ENCODE measurements at places on chromosomes 3 and 15.

GRCh38 chr3:3683261-3683660 lies 116.0 kb upstream of the LRRN1 start:
- DNase-seq = peak; percentile 60

- DNase-seq = peak; percentile 28
Observed at GRCh38 chr3:44899683-44900367, 25.4 kb downstream of the TGM4 start.

DNA sequence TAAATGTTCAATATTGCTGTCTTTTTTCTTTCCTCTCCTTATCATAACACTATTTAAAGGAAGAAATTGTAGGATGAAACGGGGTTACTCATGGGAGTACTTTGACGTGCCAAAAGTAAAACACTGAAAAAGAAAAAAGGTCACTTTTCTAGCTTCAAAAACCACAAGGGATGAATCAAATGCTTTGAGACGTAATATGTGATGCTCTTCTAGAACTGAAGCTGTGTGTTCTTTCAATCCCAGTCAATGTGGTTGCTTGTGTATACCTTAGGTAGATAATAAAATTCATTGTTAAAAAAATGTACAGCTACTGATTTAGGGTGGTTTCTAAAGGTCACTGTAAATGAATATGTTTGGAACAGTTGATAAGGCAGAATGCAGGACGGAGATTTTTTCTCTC lies 538.8 kb upstream of the ZNF717 start:
- no peak for DNase-seq

- peak; percentile 64 for DNase-seq
Observed at GRCh38 chr3:190224863-190225692, 97.2 kb downstream of the CLDN1 start.

DNA sequence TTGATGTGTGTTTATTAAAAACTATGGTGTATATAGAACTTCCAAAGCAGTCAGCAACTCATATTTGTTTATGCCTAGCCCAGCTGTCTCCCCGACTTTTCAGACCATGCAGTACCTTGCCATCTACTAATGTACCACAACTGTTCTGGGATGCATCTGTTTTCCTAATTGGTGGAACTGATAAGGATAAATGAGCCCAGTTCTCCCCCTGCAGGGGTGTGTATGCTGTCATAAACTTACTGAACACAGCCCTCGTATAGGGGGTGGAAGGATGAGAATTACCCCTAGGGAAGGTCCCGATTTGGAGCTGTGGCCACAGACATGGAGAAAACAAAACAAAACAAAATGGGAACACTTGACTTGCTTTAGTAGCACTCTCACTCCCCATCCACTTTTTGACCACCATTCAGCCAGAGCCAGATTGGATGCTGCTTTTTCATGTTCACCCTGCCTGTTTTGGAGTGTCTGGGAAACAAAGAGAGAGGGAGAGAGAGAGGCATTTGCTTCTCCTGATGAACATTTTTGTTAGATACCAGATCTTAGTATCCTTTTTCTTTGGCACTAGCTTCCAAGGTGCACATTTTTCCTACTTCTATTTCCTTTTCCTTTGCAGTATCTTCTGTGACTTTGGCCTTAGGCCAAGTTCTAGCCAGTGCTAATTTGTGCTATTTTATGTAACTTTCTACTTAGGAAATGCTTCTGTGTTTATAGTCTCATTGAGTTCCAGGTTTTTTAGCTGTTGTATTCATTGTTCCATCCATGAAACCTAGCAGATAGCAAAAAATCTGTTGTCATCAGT lies 29.1 kb downstream of the CADM2 start:
- no peak for DNase-seq

DNA sequence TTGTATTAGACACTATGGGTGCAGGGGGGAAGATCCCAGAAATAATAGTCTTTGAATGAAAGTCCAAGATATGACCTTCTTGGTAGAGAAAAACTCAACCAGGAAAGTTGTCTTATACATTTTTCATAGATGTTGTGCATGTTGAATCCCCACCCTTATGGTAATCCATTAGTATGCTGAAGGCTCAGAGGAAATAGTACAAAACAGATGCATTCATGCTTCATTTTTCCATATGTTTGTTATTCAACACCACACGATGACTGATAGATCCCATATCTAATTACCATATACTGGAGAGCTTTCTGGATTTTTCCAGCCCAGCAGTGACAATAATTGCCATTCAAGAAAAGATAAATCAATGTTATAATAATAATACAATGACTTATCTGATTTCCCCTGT lies 487.4 kb downstream of the FGF12 start:
- DNase-seq = no peak

DNA sequence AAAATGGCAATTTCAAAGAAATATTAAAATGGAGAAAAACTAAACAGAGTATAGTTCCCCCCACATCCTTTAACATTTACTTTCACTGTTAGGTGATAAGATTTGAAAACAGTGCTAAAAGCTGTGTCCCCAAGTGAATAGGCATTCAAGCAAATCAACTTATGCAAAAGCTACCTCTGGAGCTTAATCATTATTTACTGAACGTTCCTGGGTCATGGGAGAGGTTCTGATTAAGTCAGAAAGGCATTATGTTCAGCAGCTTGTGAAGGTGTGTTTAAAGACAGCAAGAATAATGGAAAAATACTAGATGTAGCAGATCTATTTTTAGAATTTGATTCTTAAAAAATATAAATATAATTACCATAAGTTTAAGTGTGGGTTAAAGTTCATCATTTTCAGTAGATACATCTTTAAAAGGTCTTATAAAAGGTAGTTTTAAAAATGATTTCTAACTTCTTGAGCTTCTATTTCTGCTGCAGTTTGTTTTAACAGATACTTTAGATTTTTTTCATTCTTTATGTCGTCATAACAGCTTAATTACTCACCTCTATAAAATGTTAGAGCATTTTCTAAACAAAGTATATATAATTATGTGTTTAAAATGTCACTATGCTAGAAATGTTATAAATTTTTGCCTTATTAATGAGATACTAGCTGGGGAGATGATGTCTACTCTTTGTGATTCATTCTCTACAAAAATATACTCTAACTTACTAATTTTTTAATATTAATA lies 127.9 kb downstream of the MITF start:
- peak; percentile 76 for DNase-seq

GRCh38 chr15:64902863-64903262 lies 8.8 kb upstream of the ANKDD1A start:
- DNase-seq = no peak

DNA sequence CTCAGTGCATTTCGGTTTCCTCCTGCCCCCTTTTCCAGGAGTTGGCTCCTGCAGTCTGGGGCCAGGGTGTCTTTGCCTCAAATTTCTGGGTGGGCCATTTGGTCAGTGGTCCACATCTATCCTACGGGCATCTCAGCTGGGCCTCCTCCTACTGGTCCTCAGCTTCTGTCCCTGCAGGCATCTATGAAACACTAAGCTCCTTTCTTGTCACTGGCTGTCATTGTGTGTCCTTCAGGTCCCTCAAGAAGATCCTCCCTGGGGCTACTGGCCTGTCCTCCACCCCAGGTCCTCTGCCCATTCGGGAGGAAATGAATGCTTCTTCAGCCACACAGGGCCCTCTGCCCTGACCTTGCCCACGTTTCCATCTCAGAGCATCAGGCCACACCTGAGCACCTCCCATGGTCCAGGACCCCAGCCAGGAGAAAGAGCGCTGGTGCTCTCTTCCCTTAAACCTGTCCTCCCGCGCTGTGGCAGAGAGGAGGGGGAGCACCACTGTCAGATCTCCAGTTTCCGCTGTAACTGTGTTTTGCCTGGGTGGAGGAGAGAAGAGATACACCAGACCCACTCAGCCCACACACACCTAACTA lies 1.8 kb downstream of the PRR23E start:
- no peak for DNase-seq

DNA sequence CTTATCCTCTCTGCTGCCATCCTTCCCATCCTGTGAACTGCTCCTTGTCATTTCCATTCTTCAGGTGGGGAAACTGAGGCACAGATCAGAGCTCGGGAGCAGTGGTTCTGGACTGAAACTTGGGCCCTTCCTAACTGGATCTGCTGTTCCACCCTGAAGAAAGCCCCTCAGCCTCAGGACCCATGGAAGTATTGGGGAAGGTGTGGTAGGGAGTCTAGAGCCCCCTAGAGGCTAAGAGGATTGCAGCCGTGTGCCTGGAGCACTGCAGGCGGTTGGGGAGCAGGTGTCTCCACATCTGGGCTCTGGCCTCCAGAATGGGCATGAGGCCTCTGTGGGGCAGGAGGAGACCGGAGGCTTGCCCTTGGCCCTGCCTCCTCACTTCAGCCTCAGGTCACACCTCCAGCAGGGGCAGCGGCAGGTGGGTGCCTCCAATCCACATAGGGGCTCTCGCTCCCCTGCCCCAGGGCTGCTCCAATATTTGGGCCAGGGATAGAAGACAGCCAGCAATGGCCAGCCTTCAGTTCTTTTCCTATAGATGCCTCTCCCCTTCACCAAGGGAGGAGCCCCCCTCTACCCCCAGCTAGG lies 28.1 kb downstream of the DNAJB8 start:
- DNase-seq = no peak

- DNase-seq = peak; percentile 74
Observed at GRCh38 chr3:25587094-25587493, 77.6 kb downstream of the TOP2B start.

DNA sequence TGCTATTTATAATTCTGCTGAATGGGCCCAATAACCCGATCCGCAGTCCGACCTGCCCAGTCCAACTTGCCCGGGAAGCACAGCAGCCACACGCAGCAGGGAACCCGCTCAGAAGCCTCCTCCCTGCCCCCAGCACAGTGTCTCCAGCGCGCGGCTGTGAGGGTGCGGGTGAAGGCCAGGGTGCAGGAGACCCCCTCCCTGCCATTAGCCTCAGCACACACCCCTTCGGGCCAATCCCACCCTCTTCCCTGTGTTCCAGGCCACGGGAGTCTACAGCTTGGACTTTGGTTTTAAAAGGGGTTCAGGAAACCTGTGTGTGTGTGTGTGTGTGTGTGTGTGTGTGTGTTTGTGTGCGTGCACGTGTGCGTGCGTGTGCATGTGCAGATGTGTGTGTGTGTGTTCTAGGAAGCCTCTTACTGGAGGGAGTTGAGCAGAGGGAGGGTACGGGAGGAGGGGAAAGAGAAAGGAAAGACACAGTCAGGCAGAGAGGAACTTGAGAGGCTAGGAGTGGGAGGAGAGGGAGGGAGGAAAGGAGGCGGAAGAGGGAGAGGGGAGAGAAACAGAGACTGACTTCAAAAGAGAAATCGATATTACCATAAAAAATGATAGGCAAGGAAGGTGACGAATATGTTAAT lies 34.2 kb downstream of the ATP2B2 start:
- no peak for DNase-seq

DNA sequence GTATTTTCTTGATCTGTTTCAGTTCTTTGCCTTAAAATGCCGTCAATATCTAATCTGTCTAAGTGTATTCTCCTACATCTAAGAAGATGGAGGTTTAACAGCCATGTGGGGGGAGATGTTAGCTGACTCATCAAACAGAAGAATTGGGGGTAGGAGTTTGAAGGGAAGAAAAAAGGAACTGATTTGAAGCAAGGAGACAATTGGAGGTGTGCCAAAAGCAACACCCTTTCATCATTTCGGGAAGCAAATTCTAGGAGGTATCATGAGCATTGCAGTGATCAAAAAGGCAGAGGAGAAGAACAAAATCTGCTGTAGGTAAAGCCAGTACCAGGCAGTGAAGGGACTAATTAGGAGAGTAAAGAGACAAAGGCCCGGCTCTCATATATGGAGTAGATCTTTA lies 337.3 kb upstream of the TBC1D5 start:
- DNase-seq = no peak

GRCh38 chr3:58683001-58683458 lies 16.5 kb upstream of the FAM3D start:
- DNase-seq = no peak

DNA sequence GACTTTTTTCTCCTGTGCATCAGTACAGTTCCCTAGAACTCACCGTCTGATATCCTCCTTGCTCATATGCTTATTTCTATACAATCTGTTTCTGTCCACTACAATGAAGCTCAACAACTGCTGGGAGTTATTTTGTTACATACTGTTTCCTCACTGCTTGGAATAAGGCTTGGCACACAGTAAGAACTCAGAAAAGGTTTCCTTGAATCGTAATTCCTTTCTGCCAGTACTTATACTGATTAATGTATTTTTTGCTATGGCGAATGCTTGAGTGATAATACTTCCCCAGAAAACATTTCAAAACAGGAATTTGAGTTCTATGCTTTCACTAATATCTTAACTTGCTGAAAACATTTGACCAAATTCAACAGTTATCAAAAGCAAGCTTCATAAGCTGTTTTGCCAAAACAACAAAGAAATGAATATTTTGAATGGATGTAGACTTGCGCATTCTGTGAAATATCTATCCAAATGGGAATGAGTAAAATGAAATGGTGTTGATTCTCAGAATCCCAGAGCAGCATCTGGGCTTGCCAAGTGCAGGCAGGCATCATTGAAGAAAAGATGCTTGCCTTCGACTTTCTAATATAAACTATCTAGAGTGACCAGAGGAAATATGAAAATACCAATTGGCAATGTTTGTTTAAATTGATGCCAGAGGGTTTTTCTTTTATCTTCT lies 286.3 kb downstream of the RAP2B start:
- DNase-seq = no peak

DNA sequence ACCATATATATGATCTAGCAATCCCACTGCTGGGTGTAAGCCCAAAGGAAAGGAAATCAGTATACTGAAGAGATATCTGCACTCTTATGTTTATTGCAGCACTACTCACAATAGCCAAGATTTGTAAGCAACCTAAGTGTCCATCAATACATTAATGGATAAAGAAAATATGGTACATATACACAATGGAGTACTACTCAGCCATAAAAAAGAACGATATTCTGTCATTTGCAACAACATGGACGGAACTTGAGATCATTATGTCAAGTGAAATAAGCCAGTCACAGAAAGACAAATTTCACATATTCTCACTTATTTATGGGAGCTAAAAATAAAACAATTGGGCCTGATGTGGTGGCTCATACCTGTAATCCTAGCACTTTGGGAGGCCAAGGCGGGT lies 21.9 kb upstream of the ARNT2 start:
- no peak for DNase-seq

DNA sequence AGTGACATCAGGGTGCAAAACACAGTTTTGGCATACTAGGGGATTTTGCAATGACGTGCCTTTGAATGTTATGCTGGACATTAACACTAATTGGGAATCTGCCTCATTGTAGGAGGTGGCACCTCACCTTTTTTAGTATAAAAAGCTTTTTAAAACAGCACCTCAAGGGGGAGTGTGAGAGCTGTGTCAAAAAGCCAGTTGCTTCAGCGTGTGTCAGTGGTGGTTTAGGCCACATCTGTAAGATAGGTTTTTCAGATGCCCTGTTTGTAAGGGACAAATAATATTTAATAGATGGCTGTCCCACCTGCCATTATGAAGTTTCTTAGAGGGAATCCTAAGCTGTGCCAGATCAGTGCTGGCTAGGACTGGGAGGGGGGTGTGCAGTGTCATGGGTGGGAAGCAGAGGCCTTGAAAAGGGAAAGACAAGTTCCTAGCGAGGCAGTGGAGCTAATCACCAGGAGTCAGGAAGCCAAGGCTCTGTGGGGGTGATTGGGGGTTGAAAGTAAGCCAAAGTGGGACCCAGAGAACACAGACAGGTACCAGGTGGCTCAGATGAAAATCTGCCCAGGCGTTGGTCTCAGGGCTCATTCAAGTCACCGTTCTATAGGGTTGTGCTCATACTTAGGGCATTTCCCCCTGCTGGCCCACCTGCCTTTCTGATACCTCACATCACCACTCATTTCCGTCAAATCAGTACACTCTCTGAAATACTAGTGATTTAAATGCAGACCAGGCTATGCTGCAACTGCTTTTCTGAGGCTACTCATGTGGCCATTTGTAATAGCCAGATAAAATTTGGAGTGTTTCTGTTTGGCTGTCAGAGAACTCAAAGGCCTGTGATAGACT lies 120.5 kb downstream of the BBX start:
- peak; percentile 43 for DNase-seq
